ENCODE measurements at places on chromosomes 7 and 10.

DNA sequence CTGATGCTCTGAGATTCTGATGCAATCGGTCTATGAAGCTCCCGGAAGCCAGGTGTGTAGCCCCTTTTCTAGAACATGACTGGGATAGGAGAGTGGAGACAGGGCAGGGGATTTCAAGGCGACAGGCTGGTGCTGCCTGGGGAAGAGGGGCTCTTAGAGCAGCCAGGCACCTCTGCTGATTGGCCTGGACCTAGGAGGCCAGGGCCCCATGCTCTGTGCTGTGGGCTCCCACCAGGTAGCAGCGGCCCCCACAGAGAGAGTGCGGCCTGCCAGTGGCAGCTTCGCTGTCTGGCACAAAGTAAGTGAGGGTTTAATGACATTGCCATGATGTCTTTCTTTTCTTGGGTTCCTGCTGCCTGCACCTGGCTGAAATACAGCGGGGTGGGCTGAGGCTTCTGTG, 99.4 kb upstream of the PODXL start:
- no peak for DNase-seq

GRCh38 chr7:50728184-50728583, 54.5 kb downstream of the GRB10 start:
- peak; percentile 29 for DNase-seq

- no peak for DNase-seq
These were observed 144.3 kb downstream of the XPNPEP1 start for GRCh38 chr10:109778993-109779392.

- no peak for DNase-seq
These were observed 251.9 kb upstream of the ZNF32 start for GRCh38 chr10:43900571-43900970.

GRCh38 chr7:95980167-95980566, 207.8 kb downstream of the DYNC1I1 start:
- DNase-seq = no peak

DNA sequence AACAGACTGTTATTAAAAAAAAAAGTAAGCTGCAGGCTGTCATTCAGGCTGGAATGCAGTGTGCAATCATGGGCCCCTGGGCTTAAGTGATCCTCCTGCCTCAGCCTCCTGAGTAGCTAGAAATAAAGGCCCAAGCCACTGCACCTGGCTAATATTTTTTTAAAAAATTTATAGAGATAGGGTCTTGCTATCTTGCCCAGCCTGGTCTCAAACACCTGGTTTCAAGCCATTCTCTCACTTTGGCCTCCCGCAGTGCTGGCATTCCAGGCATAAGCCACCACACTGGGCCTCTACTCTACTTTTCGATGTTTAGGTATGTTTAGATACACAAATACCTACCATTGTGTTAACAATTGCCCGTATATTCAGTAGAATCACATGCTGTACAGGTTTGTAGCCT, 270.4 kb upstream of the PRKCQ start:
- no peak for DNase-seq

GRCh38 chr10:18005445-18005780, 53.7 kb downstream of the SLC39A12 start:
- DNase-seq = no peak

- DNase-seq = no peak
These were observed 12.2 kb upstream of the GDF10 start for GRCh38 chr10:47287805-47288204.

- DNase-seq = peak; percentile 84
These were observed 4.1 kb upstream of the NT5C2 start for GRCh38 chr10:103197174-103197573.

- no peak for DNase-seq
These were observed 46.2 kb downstream of the VWDE start for GRCh38 chr7:12357508-12357907.

DNA sequence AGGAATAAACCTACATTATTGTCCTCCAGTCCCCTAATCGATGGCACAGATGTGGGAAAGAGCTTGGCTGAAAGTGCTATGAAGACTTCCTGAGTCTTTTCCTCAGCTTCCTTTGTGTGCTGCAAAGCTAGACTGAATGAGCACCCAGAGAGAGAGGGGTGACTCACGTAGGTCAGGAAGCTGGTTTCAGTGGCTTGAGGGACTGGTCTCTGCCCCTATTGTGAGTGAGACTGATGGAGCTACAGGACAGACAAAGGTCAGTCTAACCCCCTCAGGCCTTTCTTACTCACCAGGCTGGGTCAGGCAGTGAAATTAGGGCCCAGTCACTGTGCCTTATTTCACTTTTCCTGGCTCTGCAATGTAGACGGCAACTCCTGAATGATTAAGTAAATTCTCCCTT, 171.1 kb upstream of the GRB10 start:
- DNase-seq = peak; percentile 10

DNA sequence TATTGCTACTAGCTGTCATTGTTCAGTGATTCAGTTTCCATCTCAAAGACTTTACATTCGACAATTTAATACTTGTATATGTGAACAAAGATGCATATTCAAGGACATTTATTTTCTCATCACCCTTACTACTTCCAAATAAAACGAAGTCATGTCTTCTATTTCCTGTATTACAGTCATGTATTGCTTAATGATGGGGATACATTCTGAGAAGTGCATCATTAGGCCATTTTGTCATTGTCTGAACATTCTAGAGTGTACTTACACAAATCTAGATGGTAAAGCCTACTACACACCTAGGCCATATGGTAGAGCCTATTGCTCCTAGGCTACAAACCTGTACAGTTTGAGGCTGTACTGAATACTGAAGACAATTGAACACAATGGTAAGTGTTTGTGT, 6.5 kb downstream of the C10orf95 start:
- DNase-seq = no peak

- DNase-seq = peak; percentile 78
These were observed 31.3 kb upstream of the SMC3 start for GRCh38 chr10:110535958-110536891.

DNA sequence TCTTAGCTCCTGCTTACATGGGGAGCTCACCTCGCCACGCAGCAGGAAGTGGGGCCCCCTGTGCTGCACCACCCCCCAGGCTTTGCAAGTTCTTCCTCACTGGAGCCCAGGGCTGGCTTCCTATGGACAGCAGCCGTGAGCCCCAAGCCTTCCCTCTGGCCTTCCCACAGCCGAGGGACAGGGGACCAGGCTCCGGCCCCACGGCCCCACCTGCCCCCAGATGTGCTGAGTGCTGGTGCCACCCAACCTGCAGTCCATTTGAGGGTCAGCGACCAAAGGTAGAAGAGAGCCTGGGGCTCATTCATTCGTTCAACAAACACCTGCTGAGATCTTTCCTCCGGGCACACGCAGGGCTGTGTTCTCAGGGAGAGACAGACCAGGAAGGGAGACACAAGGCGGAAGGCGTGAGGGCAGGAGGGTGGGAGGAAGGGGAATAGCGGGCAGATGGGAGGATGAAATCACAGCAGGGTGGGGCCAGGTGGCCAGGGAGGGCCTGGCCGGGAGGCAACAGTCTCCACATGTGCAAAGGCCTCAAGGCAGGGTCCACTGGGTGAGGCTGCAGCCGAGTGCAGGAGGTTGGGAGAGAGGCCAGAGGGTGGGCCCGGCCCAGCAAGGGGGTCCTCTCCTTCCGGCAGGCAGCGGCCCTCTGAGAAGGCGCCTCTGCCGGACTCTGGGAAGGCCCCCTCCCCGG, 100.1 kb downstream of the FOXL3 start:
- no peak for DNase-seq

DNA sequence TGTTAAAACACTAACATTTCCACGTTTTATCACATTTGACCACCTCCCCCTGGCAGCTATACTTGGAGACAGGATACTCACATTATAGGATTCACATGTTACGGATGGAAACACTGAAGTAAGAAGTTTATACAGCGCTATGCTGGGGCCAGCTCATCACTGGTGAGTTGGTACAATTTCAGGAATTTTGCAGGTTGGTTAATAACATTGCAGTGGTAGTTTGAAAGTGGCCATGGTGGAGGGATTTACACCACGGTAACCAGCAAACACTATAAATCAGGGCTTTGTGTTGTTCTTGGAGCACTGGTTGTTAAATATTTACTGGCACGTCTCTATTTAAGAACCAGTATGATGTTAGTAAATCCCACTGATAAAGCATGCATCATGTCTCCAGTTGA, 174.0 kb downstream of the GFRA1 start:
- no peak for DNase-seq

GRCh38 chr7:15925608-15926007, 239.1 kb upstream of the MEOX2 start:
- no peak for DNase-seq

DNA sequence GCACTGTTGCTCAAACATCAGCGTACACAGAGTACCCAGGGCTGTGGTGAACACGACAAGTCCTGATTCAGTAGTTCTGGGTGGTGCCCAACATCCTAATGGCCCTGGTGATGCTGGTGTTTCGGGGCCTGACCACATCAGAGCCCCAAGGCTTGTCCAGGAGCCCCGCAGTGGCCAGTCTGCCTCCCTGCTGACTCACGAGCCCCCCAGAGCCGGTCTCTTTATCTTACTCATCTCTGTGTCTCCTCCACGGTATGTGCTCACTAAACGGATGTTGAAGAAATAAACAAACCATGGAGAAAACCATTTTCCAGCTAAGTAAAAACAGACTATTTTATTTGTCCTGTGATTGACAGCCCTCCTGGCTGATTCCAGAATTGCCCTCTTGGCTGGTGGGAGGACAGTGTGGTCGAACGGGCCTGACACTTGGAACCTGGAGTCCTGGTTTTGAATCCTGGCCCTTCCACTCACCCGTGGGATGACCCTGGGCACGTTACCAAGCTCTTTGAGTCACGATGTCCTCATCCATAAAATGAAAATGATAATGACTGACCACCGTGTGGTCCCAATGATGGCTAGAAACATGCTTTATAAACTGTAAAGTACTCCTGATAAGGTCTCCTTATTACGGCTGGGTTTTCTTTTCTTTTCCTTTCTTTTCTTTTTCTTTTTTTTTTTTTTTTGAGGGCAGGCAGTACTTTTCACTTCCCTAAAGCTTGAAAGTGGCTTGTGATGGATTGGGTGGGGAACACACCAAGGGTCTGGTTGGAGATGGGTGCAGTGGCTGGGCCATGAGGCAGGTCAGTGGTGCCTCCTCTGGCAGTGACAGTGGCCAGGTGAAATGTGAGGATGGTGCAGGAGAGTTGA, 5.7 kb downstream of the HIP1 start:
- DNase-seq = peak; percentile 88

DNA sequence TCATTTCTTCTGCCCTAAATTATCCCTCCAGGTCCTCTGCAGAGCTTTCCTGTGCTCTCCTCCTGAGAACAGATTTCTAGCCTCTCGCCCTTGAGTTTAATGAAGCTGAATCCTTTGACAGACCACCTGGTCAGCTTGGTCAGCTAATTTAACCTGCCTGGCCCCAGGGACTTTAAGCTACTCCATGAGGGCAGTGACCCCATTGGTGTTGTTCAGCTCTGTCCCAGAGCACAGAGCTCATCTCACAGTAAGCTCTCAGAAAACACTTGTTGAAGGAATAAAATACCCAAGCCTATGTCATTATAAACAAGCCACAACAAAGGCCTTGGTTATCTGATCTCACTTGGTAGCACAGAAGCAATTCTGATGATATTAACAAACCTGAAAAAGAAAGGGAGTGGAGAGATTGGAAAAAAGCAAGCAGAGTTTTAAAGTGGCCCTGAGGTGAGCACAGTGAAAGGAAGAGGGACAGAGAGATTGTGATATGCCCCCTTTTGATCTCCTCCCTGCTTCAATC, 24.4 kb downstream of the SLC26A4 start:
- no peak for DNase-seq

DNA sequence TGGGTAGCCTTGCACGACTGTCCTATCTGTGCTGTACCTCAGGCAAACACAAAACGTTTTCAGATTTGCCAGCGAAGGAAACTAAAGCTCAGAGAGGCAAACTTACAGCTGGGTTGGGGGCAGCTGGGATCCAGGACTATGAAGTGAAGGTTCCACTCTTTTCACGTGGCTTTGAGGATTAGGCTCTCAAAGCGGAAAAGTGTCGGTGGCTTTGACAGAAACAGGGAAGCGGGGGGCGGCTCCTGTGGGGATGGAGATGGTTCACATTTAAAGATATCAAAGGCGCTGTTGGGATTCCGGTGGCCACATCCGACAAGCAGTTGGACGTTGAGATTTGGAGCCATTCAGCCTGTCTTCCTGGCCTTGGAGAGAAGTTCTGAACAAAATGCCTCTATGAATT, 958.3 kb upstream of the ZNF722 start:
- DNase-seq = no peak

DNA sequence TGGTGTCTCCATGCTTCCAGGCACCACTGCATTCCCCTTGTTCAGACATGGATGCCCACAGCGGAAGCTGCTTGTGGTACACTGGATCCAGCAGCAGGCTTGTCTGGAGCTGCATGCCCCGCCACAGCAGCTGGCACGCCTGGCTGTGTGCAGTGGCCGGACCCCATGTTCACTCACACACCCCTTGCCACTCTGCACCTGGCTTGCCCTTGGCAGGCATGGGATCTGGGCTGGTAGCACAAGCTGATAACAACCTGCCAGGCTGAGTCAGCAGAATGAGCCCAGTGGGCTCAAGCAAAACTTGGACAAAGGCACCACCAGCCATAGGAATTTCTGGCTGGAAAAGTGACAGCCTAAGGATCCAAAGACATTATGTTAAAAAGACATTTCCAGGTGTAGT, 91.8 kb upstream of the TMEM168 start:
- no peak for DNase-seq

DNA sequence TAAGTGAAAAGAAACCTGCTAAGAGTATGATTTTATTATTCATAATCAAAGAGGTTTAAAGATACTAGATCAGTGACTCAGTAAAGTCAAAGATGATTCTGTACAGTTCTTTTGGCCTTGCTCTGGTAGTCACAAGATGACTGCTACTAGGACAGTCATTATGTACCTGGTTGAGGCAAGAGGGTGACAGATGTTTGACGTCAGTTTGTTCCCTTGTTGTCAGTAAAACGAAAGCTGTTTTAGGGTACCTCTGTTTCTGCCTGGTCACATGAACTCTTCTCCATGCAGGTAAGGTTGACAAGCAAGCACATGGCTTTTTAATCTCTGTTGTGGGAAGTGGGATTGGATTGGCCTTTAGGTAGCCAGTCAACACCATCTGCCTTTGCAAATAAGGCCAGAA, 308.0 kb downstream of the EXOC4 start:
- DNase-seq = no peak

GRCh38 chr7:260441-261281, 29.3 kb upstream of the FOXL3 start:
- no peak for DNase-seq

- DNase-seq = no peak
These were observed 28.5 kb downstream of the CYP2W1 start for GRCh38 chr7:1011297-1012003.

GRCh38 chr10:77531441-77532001, 106.1 kb downstream of the KCNMA1 start:
- peak; percentile 65 for DNase-seq

GRCh38 chr10:121240556-121240955, 357.7 kb downstream of the FGFR2 start:
- no peak for DNase-seq

DNA sequence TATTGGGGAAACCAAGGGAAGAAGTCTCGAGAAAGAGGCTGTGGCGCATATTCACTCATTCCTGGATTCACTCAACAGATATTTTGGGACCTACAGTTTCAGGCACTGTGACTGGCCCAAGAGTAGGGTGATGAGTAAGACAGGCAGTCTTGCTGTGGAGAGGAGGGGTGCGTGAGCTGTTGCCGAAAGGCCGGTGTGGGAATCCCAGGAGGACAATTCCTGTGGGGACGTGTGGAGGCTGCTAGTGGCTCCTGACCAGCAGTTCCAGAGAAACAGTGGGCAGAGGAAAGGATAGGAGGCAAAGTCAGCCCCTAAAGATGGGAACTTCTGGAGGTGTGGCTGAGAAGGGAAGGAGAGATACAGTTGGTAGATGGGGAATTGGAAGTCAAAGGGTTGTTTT, 59.3 kb upstream of the GRB10 start:
- DNase-seq = no peak

All from amniotic epithelial cell (primary cell).